ENCODE measurements at places on chromosomes 16 and 17.

DNA sequence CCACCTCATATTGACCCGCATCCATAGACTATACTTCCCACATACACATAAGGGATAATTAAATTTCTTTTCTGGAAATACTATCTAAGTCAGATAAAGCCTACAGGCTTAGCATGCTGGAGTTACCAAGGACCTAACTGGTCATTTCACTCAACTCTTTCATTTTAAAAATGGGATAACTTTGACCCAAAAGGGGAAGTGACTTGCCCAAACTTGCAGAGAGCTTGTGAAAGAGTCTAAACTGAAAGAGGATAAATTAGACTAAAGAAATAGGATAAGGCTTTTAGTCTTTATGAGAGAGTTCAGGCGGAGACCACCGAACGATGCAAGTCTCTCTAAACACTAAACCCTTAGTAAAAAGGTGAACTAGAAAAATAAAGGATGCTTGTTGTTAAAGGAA, 3.9 kb upstream of the KRT33A start:
- DNase-seq: no peak

DNA sequence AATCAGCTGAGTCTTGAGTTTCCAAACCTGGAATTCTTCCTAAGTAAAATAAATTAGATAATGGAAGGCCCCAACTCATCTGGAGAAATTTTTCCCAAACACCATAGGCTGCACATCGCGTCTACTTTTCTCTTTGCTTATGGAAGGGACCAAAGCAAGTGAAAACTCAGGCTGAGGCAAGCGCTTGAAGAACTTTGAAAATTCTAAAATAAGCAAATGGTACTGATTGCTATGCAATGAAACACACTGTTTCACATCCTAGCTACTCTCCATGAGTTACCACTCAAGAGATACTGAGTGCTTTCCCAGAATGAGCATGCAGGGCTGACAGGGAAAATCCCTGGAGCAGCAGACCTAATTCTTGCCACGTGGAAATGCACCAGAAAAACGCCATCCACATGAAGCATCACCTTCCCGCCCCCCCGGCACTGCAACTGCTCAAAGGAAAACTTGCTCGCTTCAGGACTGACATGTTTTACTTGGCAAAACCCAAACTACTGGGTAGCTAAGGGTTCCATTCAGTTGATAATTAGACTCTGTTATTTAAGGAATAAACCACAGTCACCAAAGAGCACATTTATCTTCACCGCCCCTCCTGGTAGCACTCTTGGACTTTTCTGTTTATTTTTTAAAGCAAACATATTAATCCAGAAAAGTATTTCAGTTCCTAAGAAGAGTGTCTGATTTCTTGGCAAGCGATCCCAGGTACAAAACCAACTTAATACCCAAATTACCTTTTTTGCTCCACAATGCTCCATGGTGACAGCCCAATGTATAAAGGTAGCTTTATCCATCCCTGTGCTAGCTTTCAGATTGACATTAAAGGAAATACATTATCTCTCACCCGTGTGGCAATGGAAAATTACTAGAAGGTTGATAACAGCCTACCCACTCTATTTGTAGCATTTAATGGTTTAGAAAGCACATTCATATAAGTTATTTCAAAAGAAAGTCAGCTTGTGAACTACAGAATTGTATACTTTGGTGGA, 62.5 kb downstream of the WDR59 start:
- no peak for DNase-seq

GRCh38 chr16:84616515-84616914, 1.4 kb downstream of the COTL1 start:
- DNase-seq: no peak

DNA sequence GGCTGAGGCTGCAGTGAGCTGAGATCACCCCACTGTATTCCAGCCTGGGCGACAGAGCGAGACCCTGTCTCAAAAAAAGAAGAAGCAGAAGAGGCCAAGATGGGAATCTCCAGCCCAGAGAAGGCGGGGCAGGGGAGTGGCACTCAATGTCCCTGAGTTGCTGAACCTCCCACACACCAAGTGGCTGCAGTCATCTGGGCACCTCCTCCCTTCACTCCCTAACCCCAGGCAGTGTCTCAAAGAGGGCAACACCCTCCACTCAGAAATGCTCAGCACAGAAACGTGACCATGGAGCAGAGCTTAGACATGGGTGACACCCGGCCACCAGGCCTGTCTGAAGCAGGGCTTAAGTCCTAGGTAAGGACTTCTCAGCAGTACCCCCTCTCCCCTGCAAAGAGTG, 36.3 kb upstream of the BCAR1 start:
- no peak for DNase-seq

DNA sequence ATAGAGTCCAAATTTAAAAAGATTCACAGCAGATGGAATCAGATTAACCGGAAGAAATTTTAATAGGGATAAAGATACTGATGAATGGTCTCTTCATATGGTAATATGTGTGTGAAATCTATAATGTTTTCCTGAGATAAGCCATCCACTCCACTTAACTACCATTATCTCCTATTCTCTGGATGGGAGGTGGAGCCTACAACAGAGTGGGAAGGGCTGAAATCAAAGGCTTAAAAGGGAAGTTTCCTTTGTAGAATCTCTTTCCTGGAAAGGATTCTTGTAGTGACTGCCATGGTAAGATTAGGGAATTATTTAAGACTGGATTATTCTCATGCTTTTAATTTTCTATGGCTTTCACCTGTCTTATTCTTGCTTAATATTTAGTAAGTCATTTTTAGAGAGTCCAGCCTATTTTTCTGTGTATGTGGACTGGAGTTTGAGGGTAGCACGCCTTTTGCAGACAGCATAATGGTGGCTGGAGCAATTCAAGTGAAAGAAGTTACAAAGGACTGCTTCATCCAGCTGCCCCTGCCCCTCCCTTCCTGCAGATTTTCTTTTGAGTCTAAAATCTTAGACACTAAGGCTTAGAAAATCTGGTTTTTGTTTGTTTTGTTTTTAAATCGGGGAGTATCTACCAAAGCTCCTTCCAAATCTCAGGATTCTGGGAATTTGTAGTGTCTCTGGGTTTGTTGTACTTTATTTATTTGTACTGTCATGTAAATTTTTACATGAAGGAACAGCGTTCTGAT, 26.5 kb downstream of the KAT7 start:
- no peak for DNase-seq

GRCh38 chr17:41498276-41498675, 7.1 kb downstream of the KRT13 start:
- DNase-seq: no peak

GRCh38 chr16:89375021-89375420, 115.3 kb downstream of the ANKRD11 start:
- DNase-seq: peak; percentile 52

DNA sequence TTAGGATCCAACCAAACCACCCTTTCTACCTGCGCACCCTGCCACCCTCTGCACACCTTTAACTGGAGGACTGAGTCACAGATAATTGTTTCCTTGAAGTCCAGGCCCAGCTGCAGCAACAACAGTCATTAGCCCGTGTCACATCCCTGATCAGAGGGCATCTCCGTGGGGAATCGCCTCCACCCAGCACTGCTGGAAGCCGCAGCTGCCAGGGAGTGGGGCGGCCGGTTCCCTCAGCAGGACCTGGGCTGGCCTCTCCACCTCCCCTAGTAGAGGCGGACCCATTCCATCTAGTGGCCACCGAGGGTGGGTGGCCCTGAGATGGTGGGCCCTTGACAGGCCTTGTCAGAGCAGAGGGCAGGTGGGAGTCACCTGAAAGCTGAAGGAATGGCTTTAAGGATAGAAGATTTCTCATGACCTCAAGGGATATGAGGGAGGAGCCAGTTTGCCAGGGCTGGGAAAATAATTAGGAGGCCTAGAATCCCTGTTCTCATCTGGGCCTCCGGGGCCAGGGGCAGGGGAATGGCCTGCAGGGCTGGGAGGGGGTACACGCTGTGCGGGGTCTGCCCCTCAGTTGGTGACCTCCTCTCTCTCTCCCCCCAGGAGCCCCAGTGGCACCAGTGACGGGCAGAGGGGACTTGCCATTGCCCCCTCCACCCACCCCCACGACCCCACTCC, 6.2 kb downstream of the PRSS53 start:
- DNase-seq: no peak

DNA sequence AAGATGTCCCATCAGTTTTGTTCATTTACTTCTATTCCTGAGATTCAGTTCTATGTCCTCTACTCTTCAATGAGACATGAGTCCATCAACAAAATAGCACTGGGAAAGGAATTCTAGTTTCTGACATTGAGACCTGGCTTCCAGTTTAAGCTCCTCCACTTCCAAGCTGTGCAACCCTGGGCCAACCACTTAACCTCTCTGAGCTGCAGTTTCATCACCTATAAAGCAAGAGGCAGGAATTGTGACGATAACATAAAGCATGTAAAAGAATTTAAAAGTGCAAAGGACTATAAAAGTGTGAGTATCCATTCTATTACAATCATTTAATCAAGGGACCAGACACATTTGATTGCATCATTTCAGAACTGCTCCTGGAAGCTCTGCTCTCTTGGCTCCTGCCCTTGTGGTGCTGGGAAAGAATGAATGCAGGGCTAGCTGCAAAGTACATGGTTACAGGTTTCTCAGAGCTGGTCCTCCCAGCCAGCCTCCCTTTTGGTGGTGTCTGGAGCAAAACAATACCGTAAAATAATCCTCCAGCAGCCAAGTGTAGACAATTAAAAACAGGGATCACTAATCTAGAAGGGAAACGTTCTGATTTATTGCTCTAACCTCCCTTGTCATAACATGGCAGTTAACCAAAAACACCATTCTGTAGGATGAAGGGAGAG, 113.9 kb downstream of the VPS53 start:
- no peak for DNase-seq

DNA sequence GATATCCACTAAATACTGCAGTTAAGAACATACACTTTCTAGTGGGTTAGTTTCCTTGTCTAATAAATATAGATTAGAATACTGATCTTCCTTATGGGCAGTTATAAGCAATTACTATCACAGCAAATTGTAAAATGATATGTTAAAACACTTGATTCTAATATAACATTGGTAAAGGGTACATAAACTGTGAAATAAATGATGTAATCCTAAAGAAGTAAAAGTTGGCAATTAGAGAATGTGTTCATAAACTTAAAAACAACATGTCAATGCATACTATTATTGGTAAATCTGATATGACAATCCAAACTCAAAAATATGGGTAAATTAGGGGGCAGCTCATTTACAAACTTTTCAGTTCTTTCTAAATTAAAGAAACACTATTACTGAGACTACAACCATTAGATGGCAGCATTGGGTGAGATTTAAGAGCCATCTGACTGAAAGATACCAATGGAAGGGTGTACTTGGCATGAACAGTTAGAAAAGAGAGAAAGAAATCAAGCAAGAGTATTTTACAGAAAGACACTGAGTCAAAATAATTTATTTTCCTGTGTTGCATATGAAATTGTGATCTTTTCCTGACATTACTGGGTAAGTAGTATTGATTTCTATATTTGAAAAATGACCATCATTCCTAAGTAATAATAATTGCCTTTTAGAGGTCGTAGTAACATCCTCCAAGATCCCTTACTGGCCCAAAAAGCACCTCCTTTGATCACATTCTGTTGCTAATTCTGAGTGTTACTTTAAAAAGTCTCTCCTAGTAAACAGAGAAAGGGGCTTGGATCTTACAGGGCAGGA, 119.6 kb downstream of the SPAG9 start:
- peak; percentile 8 for DNase-seq

DNA sequence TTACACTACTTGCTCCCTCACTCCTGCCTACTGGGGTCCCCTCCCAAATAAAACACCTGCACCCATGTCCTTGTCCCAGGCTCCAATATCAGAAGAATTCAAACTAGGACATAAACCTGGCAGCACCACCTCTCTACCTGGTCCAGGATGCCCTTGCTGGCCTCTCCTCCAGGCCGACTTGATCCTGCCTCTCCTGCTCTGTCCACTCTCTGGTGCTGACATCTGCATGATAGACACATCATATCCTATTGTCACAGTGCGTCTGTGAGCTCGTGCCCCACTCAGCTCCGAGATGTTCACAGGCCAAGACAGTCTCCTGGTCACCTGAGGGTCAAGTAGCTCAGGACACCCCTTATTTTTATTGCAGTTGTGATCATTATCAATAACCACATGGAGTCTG, 31.5 kb upstream of the GRIN2A start:
- no peak for DNase-seq

- DNase-seq: no peak
These were observed 73.1 kb downstream of the CDH13 start for GRCh38 chr16:82699711-82700495.

DNA sequence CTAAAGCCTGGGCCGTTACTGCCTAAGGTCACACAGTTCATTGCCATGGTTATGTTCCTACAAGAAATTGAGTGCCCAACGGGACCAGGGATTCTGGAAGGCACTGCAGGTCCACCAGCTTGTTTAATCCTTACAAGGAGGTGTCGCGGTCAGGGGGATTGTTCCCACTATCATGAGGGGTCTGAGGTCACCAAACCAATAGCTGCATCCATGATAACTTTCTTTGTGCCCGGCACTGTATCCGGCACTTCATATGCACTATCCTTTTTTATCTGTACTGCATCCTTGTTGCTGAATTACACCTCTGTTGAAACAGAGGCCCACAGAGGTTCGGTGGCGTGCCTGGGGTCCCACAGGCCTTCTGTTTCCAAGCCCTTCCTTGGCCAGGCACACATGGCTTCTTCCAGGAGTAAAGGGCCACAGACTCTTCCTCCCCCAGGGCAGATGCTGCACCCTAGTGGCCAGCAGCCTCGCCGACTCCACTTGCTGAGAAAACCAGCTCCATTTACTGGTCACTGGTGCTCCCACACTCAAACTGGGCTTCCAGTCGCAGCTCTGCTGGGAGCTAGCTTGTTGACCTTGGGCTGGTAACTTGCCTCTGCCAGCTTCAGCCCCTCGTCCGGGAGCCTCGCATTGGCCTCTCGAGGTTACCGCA, 82.0 kb upstream of the PLCG2 start:
- DNase-seq: no peak

DNA sequence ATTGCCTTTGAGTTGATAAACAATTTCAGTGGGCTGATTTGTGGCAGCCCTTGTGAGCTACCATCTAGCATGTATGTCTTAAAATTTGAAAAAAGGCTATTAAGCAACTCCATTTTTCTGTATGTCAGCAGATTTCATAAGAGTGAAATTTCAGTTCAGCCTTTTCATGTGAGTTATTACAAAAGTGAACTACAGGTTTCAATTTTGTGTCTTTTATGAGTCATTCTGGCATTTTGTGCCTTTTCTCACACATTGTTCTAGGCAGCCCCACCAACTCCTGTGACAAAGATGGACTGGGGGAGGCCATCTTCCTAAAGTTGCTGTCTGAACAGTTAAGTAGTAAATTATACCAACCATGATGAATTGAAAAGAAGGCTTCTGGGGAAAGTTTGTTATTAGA, 52.1 kb downstream of the USP10 start:
- DNase-seq: no peak

DNA sequence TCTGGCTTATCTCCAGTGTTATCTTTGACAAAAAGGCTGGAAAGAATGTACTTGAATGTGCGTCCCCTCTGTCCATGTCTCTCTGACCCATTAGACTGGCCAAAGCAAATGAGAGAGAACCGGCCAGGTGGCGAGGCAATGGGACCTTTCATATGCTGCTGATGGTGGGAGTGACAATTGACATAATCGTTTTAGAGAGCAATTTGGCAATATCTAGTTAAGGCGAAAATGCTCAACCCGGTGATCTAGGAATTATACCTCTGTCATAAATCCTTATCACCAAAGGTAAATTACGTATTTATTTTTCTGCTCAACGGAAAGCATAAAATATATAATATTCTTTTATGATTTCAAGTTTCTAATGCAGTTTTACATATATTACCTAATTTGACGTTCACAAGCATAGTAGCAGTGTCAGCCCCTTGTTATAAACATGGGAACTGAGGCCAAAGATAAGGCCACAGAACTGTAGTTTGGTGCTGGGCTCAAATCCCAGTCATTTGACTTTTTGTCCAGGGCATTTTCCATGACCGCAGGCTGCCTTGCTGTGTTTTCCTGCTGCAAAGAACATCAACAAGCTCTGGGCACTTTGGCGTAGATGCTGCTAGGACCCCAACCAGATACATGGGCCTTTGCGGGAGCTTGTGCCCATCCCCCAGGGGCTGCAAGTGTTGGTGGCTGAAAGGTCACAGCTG, 14.7 kb upstream of the SDK2 start:
- DNase-seq: no peak
